ENCODE measurements at places on chromosomes 3 and 15.

- no peak for DNase-seq
Observed at GRCh38 chr3:46866032-46866595, 2.9 kb upstream of the MYL3 start.

GRCh38 chr15:41804916-41805666 is 22.8 kb upstream of the JMJD7 start:
- DNase-seq, result no peak

GRCh38 chr3:152416808-152417580 is 148.3 kb downstream of the MBNL1 start:
- no peak for DNase-seq

DNA sequence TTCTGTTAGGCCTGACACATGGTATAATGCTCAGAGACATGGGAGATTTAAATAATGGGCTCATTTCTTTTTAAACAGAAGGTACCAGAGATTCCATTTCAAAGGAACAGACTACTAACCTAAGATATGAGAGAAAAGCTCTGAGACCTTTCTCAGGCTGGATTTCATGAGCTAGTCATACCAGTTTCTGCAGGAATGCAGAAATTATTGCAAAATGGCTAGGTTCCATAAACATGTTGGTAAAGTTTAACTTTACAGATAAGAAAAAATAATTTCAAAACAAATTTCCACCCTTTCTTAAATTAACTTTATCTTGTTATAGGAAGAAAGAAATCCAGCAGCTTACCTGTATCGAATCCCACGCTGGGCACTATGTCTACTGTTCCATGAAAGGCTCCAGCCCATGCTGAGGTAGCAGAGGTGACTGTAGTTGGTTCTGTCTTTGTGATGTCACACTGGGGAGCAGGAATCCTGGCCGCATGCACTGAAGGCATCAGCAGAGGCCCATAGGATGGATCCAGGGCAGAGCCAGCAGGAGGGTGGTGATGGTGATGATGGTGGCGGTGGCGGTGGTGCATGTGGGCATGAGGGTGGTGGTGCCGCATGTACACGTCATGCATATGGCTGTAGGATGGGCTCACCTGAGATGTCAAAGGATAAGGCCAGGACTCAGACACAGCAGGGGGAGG is 22.6 kb downstream of the VGLL3 start:
- DNase-seq, result no peak

- DNase-seq, result no peak
Observed at GRCh38 chr3:46102059-46102779, 74.9 kb upstream of the XCR1 start.

GRCh38 chr15:74311734-74312444 is 55.6 kb downstream of the CYP11A1 start:
- no peak for DNase-seq

- DNase-seq, result no peak
Observed at GRCh38 chr3:4340411-4341335, 37.5 kb downstream of the SETMAR start.

DNA sequence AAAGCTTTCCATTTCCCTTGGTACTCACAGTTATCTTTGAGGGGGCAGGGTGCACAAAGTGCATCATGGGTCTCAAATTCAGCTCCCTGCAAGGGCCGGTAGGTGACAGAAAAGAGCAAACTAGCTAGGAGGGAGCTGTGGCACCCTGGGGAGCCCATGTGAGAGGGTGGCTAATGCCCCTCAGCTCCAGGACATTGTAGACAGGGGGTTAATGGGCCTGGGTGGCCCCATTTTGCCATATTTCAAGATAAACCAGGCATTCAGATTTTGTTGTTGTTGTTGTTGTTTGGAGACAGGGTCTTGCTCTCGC is 3.7 kb upstream of the SLC6A6 start:
- DNase-seq, result no peak

GRCh38 chr3:181940703-181941102 is 229.0 kb downstream of the SOX2 start:
- no peak for DNase-seq

GRCh38 chr15:89498574-89498906 is 2.2 kb upstream of the RHCG start:
- no peak for DNase-seq

DNA sequence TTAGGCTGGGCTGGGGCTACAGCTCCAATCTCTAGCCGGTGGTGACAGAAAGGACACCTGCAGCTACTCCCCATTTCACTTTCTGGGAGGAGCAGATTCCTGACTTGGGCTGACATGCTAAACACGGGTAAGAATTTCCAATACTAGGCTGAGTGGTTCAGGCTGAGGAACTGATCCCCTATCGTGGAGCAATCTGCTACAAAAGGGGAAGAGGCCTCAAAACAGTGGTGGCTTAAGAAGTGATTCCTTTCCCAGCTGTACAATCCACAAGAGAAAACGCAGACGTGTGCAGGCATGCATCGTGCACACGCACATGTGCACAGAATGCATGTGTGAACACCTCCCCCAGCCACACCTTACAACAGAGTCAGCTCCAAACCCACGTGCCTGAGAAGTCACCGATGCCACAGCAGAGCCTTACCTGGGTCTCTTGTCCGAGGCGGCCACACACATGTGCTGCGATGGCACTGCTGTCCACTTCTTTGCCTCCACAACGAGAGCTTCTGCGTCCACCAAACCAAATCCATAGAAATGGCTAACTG is 86.7 kb upstream of the SNRPA1 start:
- no peak for DNase-seq

GRCh38 chr3:62128051-62128450 is 245.3 kb downstream of the FEZF2 start:
- DNase-seq, result no peak

GRCh38 chr3:2041931-2042330 is 56.7 kb upstream of the CNTN4 start:
- no peak for DNase-seq

DNA sequence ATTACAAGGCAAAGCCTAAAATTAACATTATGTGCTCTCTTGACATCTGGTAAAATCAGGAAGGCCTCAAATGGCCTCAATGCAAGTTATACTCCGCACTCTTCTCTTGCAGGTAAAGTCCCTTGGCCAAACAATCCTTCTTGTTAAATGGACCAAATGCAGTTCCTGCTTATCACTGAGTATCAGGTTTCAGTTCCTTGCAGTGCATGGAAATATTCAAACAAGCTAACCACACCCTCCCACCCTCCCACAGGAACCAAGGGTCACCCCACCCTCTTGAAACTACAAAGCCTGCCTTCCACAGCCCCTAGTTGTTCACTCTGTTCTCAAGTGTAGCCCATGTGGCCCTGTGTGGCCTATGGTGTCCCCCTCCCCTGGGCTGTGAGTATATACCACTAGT is 171.9 kb upstream of the CADPS start:
- no peak for DNase-seq

DNA sequence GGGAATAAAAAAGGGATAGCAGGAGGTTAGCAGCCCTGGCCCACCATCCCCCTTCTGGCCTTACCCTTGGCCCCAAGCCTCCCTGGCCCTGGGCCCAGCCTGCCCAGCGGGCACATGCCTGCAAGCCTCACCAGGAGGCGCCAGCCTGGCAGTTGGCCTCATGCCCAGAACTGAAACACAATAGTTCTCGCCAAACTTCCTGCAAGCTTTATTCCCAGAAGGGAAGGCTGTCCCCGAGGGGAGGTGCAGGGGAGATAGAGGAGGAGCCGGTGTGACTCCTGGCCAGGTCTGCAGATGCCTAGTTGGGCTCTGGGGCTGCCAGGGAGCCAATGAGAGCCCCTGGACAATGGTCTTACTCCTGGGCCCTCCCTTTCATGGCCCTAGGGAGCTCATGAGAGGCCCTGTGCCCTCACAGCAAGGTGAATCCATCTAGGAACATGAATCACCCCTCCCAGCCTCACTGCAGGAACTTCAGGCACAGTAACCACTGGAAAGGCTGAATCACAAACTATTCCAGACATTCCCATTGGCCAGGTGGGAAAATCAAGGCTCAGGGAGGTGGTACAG is 4.0 kb downstream of the CCDC33 start:
- DNase-seq, result no peak

GRCh38 chr3:190088890-190089289 is 31.8 kb downstream of the P3H2 start:
- no peak for DNase-seq

GRCh38 chr3:23136054-23136453 is 67.1 kb upstream of the UBE2E2 start:
- DNase-seq, result no peak

GRCh38 chr15:67084561-67084960 is 19.2 kb downstream of the SMAD3 start:
- DNase-seq, result no peak

GRCh38 chr3:54353946-54354345 is 231.6 kb downstream of the CACNA2D3 start:
- no peak for DNase-seq

- DNase-seq, result no peak
Observed at GRCh38 chr3:144185276-144185675, 213.7 kb downstream of the DIPK2A start.

DNA sequence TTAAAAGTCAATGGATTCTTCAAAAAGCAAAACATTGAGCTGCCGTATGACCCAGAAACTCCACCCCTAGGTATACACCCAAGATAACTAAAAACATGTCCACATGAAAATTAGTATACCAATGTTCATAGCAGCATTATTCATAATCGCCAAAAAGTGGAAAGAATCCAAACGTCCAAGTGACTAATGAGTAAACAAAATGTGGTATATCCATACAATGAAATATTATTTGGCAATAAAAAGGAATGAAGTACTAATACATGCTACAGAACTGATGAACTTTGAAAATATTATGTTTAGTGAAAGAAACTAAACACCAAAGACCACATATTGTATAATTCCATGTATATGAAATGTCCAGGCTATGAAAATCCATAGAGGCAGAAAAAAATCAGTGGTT is 77.9 kb downstream of the THBS1 start:
- DNase-seq, result no peak
